HT1080 (cell line): ENCODE measurements at places on chromosomes 7 and 10. TPM values are rescaled to one million over a fixed set of nuclear protein-coding genes. Genes with fewer than 3 reads are reported as not detected.

DNA sequence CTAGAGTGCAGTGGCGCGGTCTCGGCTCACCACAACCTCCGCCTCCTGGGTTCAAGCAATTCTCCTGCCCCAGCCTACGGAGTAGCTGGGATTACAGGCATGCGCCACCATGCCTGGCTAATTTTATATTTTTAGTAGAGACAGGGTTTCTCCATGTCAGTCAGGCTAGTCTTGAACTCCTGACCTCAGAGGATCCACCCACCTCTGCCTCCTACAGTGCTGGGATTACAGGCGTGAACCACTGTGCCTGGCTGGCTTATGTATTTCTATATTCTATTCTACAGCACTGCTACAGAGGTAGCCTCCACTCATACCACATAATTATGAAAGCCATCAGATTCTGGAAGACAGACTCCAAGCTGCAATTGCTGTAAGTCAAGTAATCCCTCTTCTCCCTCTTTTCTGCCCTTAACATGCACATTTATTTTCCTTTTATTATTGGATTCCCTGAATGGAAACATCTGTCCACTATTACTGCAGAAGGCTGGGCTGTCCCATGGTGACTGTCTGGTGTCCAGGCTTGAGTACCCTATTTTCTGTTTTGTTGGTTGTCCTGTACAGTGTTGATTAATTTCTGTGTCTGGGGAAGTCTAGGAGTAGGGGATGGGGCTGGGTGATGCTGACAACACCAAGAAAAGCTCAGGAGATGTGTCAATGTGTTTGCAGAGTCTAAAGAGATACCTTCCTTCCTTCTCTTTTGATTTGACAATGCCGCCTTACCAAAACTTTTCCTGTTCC lies 5.8 kb upstream of the ZNF487 start:
- no peak for DNase-seq

GRCh38 chr7:158976468-158976848 lies 120.1 kb downstream of the DYNC2I1 start:
- peak; percentile 18 for DNase-seq

PSD gene
- total RNA-seq = 1.3 TPM in 1 of 2 replicates, not detected in the other

DNA sequence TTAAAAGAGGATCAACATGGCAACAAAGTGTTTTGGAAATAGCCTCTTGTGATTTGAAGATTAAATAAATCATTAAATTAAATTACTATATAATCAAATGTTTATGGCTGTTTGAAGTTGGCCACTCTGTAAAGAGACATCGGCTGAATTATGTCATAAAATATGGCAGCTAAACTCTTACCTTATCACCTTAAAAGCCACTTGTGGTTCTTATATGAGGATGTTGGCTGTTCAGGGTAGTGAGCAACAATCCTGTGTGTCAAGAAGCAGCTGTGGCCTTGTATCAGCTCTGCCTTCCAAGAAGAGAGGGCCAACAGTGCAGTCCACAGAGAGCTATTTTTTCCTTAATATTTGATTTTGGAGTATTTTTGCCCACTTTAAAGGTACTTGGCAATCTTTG lies 113.4 kb upstream of the CDK6 start:
- no peak for DNase-seq

GRCh38 chr10:30134171-30134945 lies 75.0 kb upstream of the JCAD start:
- no peak for DNase-seq

DNA sequence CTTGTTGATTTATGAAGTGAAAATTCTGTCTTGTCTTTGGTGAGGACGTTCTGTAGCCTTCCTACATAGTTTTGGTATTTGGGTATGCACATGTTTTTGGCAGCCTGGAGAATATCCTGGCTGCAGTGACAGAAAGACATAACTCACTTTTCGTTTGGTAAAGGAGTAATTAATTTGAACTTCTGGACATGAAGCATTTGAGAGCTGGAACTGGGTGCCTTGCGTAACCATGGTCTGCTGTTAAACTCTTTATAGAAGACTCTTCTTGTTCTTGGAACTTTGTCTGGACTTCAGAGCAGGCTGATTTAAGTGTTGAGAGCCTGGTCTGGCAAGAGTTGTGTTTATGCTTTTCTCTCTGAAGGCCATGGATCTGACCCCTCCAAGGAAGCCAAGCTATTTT lies 231.3 kb downstream of the LRMDA start:
- no peak for DNase-seq

GRCh38 chr7:35480806-35481205 lies 214.1 kb downstream of the HERPUD2 start:
- DNase-seq = no peak
